Posterior vena cava (tissue), 2 donors: ENCODE measurements at places on chromosomes 7 and 10. TPM values are rescaled to one million over a fixed set of nuclear protein-coding genes. Genes with fewer than 3 reads are reported as not detected.

Gene GPR85
- 1.2 TPM for total RNA-seq

Gene HPS1
- total RNA-seq, result 60.8 TPM

Gene CCL24
- not detected for total RNA-seq

Gene EPHB4
- total RNA-seq, result 46.6 TPM

Gene CYP2C19
- not detected for total RNA-seq

Gene RBM17
- total RNA-seq, result 58.9 TPM

- DNase-seq, result no peak
Measured at GRCh38 chr7:154986200-154986945, 16.6 kb downstream of the PAXIP1 start.

DNA sequence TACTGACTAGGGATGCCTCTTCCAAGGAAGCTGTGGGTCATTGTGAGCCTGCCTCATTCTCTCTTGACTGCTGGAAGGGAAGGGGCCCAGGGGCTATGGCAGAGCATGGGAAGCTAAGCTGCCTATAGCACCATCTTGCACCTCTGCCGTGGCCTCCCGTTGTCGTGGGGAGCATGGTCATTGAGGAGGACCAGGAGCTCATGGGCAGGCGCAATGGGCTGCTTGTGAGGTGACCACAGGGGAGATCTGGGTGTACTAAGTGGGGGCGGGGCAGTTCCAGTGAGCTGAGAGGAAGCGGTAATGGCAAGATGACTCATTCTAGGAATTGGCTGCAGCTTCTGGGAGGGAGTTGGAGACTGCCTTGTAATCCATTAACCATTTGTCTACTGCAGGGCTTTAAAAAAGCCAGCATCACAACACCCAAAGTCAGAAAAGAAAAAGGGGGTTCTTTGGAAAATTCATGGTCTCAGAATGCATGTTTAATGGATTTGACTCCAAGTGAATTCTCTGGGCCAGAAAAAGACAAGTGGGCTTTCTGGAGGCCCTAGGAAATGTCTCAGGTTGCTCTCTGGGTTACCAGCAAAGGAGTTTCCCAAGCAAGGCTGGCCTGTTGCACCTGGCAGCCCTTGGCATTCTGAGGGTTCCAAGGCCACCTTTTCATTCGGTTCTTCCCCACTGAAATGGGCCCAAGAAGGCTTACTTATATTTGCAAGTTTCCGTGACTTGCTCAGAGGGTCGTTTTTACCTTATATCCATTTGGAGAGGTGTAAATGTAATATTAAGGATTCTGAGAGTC lies 3.6 kb downstream of the DUSP5 start:
- peak; percentile 94 for DNase-seq

- peak; percentile 48 for DNase-seq
Measured at GRCh38 chr7:157609516-157609915, 272.7 kb downstream of the DNAJB6 start.

DNA sequence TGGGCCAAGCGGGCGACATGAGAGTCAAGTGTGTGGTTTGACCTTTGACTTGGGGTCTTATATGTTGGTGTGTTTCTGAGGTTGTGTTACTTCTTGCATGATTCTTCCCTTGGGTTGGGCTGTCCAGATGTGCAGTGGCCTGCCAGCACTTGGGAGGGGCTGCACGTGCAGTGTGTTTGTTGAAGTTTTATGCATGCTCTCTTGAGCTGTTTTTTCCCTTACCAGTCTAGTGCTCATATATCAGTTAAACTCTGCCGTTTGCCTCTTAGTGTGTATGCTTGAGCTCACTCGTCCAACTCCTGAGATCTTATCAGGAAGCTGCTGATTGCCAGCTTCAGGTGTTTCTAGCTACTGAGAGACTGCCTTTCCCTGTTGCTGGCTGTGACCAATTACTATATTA lies 23.1 kb downstream of the SP4 start:
- DNase-seq, result no peak

GRCh38 chr7:66076462-66077329 lies 1.1 kb downstream of the ASL start:
- DNase-seq, result no peak

DNA sequence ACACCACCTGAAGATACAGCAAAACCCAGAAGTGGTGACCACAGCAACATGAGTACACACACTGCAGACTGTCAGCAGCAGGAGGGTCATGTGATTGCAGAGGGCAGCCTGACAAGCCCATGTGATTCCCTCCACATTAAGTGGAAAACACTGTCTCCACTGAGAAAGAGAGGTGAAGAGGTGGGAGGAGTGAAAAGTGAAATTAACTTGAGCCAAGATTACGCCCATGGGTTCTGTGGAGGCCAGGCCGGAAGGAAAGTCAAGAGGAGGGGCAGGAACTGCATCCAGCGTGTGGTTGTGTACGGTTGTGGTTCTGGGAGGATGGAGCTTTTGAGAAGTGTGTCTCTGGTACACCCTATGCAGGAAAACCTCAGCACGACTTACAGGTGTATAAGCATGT lies 138.5 kb downstream of the PLXNA4 start:
- DNase-seq, result peak; percentile 13

- DNase-seq, result no peak
Measured at GRCh38 chr10:6486309-6486708, 93.8 kb downstream of the PRKCQ start.

DNA sequence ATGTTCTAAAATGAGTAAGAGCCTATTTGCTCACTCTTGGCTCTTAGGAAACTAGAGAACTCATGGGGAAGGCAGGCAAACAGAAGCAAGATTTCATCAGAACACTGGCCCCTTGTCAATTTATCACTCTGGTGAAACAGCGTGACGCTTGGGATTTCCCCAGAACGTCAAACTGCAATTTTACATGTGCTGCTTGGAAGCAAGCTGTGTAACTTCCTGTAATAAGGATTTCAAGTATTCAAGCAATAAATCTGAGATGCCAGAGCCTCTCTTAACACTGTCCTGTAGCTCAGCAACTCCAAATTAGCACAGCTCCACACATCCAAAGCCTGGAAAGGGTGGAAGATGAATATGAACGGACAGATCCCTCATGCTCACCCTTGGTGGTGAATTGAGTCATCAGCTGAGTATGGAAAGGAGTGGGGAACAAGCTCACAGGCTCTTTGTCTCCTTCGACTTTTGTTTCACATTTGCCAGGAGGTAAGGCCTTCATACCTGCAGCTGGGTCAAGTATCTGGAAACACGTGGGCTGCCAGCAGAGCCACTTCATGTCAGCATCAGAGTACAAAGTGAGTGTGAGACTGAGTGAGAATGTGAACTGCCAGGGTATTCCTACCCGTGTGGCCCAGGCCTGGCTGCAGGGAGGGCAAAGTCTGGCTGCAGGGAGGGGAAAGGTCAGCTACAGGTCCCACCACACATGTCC lies 140.4 kb upstream of the NAMPT start:
- DNase-seq, result peak; percentile 90

DNA sequence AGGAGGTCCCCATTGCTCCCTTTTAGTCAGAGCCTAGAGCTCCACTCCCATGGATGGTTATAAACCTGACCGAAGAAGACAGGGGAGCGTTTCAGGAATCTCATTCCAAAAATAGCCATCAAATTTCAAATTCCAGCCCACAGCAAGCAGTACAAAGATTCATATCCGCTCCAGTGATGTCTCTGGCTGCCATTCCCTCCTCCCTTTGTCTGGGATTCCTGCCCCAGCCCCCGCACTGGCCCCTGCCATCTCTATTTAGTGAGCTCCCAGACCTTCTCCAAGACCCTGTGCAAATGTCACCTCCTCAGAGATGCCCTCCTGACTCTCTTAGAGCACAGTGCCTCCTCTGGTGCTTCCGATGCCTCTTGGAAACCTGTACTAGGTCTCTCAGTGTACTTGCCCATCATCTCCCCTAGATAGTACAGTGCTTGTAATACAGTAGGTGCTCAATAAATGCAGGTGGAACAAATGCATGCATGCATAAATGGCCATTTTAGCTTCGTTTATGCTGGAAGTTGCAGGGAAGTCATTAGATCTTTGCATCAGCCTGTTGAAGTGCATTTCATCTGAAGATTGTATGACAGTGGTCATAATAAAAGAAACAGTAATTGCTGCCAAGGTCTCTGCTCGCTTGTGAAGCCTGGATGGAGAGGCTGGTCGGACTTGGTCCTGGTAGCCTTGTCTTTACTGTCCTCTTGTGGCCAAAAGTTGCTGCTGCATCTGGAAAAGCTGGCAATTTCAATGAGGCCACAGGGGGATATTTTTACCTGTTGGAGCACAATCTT lies 32.0 kb upstream of the HABP2 start:
- no peak for DNase-seq

DNA sequence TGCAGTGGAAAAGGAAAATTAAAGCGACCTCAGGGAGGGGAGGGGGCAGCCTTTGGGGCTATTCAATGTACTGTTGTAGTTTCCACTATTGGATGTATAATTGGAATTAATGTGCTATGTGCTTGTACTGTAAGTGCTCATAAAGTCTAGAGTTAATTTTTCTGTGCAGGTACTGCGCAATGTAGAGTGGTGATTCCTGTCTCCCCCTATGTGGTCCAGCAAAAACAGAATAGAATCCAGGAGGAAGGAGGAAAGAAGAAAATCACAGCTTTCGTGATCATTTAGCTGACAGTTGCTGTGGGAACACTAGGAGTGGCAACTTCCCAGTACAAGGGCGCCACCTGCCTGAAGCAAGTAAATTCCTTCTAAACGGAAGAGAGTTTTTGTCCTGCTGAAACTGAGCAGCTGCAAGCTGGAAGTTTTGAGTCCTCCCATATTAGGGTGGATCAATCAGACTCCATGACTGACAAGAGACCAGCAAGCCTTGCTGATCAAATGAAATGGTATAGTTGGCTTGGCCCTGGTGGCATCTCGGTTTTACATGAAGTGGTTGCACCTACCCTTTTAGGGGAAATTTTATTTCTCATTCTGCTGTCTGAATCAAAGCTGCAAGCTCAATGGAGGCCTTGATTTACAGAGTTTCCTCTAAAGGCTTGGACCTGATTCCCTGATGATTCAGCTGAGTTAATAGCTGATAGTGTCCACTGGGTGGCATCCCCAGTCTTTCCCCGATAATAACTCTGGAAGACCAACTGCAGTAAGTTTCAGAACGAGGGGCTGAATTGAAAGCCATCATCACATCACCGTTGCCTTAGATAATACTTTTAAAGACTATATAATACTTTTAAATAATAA lies 299.8 kb downstream of the HGF start:
- DNase-seq, result peak; percentile 86
